ENCODE measurements at places on chromosomes 3 and 15.
A peak's percentile ranks its signal among the peaks of the same experiment; 100 is the strongest.

DNA sequence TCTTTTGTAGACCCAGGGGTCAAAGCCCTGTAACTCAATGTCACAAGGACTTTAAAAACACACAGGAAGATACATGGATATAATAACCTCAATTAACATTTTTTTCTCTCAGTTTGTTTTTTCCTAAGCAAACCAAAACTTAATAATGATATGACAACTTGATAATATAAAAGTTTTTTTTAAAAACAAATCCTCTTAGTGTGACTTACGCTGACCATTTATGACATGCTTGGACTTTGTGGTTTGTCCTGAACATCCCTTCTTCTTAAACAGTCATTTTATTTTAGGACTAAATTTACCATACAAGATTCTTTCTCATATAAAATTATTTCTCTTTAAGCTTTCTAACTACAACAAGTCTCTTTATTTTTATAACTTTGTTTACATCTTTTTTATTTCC, 25.4 kb upstream of the FAM3D start:
- DNase-seq: no peak

- DNase-seq: no peak
Observed at GRCh38 chr3:55634345-55634744, 147.2 kb upstream of the WNT5A start.

GRCh38 chr15:81060907-81061306, 60.2 kb downstream of the TLNRD1 start:
- no peak for DNase-seq

DNA sequence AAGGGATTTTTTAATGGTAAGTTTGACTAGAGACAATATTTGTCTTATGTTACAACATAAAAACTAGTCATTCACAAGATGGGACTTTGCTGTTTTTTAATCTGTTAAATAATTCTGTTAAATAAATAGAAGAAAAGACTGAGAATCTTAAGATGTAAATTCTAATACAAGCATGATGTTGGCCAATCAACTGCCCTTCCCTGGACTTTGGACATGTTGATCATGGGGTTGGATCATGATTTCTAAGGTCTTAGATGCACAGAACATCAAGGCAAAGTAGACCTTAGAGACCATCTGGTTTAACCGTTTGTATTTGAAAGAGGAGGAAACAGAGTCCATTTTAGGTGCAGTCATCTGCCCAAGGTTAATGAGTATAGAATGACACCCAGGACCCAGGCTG, 10.9 kb downstream of the MASP1 start:
- no peak for DNase-seq

DNA sequence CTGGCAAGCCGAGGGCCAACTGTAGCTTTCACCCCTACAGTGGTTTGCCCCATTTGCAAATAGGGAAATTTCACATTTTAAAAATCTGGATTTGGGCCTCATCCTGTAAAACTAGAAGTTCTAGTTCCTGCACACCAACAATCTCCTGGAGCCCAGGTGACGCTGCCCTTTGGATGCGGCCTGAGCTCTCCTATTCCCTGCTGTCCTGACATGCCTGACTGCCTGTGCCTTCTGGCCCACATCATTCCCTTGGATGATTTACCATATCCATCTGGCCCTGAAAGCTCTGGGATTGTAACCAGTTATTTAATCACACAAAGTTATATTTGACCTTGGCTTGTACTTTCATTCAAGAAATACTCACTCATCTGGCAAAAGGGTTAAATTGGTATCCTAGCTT, 272.3 kb downstream of the ARRDC4 start:
- no peak for DNase-seq

GRCh38 chr15:33190539-33190938, 4.0 kb downstream of the FMN1 start:
- peak; percentile 19 for DNase-seq

GRCh38 chr3:167798443-167798842, 62.9 kb downstream of the SERPINI1 start:
- DNase-seq: no peak

- DNase-seq: no peak
Observed at GRCh38 chr15:60651101-60651500, 172.2 kb upstream of the ICE2 start.

DNA sequence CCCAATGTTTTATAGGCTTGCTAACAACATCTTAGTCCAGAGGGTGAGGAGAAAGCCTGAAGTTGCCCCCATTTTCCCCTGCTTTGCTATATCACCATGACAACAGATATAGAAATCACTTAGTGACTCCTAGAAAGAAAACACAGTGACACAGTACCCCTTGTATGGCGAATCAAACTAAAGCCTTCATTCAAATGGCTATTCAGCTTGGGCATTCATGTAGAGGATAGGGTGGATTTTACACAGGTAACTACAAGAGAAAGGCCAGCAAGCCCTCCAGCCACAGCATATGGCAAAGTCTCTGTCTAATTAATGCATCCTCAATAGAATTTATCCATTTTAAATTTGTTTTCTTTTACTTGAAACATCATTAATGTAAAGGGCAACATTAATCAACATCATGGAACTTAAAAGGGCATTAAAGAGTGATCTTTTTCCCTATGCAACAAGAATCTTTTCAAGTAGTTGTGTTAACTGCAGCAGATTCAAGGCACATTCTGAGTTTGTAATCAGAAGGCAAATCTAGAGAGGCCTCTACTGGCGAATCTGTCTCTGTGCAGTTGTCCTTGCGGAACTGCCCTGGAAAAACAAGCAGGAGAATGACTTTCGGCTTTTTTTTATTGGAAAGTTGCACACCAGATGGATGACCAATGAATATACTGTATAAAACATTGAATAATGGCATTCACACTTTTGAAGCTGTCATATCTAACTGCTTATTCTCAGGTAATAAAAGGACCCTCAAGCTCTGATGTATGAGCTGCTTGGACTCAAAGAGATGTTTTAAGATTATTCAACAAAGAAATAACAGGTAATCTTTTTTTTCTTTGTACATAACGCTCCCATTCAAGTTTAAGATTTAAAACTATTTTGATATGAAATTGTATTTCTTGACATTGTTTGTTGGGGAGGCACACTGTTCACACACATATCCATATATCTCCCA, 621.7 kb upstream of the AGTR1 start:
- DNase-seq: no peak

DNA sequence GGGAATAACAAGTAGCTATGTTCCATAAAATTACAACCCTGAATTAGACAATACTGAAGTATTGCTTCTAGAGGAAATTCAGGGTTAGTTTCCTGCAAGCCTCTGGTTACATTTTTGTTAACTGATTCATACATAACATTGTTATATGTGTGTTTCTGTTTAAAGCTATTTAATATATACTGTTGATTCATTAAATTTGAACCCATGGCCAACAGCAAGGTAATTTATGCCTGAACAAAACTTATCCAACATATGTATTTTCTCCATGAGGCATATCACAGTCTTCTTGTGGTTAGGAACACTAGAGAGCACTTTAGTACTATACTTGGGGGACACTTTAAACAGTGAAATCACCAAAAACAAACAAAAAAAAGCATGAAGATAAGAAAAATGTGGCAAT, 47.7 kb upstream of the PTX3 start:
- DNase-seq: no peak

- no peak for DNase-seq
Observed at GRCh38 chr3:127634653-127635052, 5.7 kb downstream of the PODXL2 start.

DNA sequence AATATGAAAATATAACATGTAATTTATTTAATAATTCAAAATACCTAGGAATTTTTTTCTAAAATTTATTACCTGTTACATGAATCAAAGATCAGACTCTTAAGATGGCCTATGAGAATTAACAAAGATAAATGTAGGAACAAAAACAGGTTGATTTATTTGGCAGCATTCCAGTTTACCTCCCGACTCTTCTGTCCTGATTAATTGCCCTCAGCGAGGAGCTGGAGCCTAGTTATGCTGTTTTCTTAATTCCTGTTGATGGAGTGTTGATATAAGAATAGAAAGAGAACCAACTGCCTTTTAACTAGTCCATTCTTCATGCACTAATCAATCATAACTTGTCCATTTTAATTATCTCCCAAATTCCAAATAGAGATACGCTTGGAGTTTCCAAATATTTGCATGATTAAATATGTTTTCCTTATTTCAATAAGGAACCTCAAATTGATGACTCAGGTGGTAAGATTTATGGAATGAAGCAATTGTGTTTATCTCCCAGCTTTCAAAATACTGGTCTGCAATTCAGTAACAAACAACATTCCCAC, 10.6 kb upstream of the CPB1 start:
- DNase-seq: no peak

GRCh38 chr3:120457827-120458226, 7.0 kb upstream of the FSTL1 start:
- no peak for DNase-seq

DNA sequence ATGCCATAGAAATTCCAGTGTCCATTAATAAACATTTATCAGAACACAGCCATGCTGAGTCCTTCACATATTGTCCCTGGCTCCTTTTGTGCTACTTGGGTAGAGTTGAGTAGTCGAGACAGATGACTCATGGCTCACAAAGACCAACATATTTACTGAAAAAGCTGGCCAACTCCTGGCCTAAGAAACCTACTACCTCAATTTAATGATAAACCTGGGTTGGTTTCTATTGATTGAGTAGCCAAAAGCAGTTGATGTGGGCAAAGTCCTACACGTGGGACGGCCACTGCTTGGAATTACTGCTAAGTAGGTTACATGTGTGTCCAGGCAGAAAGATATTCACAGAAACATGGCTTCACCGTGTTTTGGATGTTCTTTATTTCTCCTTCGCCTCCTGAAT, 402.2 kb downstream of the NR2F2 start:
- DNase-seq: no peak

- DNase-seq: no peak
Observed at GRCh38 chr3:55893045-55893664, 406.0 kb upstream of the WNT5A start.

- no peak for DNase-seq
Observed at GRCh38 chr3:32946973-32947788, 4.3 kb upstream of the CCR4 start.

- DNase-seq: no peak
Observed at GRCh38 chr15:39226169-39226937, 354.5 kb upstream of the THBS1 start.

GRCh38 chr15:31276596-31277298, 49.9 kb upstream of the KLF13 start:
- DNase-seq: no peak

- no peak for DNase-seq
Observed at GRCh38 chr15:100333236-100333635, 8.5 kb downstream of the ADAMTS17 start.

DNA sequence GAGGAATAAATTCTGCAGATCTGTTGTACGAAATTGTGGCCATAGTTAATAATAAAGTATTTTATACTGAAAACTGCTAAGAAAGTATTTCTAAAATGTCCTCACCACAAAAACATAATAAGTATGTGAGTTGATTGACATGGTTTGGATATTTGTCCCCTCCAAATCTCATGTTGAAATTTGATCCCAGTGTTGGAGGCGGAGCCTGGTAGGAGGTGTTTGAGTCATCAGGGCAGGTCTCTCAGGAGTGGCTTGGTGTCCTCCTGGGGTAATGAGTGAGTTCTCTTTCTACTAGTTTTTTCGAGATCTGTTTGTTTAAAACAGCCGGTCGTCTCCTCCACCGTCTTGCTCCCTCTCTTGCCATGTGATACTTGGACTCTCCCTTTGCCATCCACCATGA, 424.1 kb upstream of the KCNMB2 start:
- DNase-seq: no peak

GRCh38 chr3:133535971-133536881, 37.3 kb upstream of the CDV3 start:
- DNase-seq: no peak

DNA sequence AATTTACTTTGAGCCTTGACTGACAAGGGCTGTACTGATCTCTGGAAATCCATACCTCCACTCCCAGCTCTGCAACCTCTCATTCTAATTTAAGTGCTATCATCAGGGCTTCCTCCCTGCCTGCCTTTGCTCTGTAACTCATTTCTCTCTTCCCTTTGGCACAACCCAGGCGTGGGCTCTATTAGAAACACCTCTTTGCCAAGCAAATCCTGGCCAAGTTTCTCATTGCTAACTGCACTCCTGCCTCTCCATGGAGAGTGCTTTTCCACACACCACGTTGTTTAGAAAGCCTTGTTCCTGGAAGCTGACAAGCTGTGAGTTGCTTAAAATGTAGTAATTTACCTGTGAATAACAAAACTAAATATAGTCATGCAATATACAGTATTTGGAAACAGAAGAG, 20.1 kb upstream of the FSTL1 start:
- no peak for DNase-seq

- DNase-seq: peak; percentile 13
Observed at GRCh38 chr15:58545307-58546065, 113.7 kb downstream of the LIPC start.

GRCh38 chr15:90871716-90872485, 3.5 kb downstream of the FURIN start:
- DNase-seq: no peak

- DNase-seq: no peak
Observed at GRCh38 chr3:190697901-190698300, 164.6 kb downstream of the GMNC start.

DNA sequence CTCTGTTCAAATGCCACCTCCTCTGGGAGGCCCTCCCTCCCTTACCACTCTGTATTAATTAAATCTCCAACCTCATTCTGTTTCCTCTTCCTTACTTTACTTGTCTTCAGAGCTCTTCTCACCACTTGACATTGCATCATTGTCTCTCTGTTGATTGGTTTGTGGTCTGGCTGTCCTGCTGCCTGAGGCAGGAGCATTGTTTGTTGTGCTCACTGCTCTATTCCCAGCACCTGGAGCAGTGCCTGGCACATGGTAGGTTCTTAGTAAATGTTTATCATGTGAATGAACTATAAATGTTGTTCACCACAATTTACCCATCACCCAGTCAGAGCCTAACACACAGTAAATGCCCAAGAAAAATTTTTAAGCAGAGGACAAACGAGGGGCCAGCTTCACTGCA, 6.7 kb upstream of the BFSP2 start:
- DNase-seq: no peak

DNA sequence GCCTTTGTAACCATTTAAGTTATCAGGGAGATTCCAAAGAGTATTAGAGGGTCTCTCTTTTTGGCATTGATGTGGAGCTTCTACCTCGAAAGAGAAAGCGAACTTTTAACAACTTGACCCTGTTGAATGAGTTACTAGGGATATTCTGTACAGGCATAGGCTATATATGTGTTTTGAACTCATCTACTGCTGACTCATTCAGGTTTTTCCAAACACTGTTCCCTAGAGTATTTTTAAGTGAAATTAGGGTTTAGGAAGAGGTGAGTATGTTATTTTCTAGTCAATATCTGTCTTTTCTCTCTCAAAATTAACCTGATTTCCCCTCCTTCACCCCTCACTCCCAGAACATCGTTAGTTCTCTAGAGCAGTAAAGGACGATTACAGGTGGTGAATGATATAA, 228.1 kb upstream of the C2CD4B start:
- DNase-seq: no peak
